ENCODE measurements at places on chromosomes 5 and 9.

DNA sequence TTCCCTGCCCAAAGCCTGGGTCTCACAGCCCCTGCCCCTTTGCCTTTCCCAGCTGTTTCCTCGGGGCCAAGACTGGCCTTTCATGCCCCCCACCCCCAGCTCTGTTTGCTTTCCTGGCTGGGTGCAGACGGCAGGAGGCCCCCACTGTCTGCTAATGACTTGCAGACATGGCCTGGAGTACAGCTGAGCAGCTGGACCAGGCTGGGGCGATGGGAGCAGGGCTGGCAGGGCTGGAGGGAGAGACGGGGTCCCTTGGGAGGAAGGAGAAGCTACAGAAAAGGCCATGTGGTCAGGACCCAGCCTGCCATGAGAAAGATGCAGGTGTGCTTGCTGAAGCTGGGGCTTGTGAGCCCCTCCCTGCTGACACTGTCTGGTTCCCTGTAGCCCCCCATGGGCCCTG is 28.3 kb upstream of the GFPT2 start:
- DNase-seq, result no peak

DNA sequence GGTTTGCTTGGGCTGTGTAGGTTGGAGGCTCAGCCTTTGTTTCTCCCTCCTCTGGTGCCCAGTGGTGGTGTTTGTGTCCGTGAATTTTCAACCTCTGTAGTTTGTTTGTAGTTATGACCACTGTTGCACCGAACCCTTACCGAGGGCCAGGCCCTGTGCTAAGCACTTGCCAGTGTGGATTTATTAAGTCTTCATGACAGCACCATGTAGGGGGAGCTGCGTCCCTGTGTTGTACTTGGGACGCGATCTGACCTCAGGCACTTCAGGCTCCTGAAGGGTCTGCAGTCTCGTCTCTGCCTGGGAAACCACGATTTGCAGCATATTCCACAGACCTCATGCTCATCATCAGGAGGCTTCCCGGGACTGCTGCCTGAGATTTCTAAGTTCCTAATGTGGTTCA is 12.8 kb downstream of the TENT4A start:
- DNase-seq, result no peak

- peak; percentile 65 for DNase-seq
Observed at GRCh38 chr9:137055385-137056364, 1.8 kb upstream of the ENTPD2 start.

DNA sequence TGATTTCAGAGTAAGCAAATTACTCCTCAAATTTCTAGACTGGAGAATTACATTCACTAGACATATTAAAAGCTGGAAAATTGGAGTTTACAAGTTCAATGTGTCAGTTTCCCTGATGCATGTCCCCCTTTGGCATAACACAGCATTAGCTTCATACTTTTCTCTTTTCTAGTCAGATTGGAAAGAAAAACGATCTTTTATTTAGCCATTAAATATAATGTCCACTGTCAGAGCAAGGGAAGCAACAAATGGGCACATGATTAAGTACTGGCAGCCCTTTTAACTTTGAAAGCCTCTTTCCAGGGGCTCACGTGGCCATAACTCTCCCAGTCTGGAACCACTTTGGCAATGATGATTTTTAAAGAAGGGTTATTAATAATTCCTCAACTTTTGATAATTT is 203.3 kb downstream of the KCNN2 start:
- DNase-seq, result no peak

GRCh38 chr5:149403923-149404745 is 25.0 kb upstream of the IL17B start:
- DNase-seq, result no peak

GRCh38 chr5:130710596-130710995 is 454.5 kb downstream of the HINT1 start:
- DNase-seq, result no peak

- no peak for DNase-seq
Observed at GRCh38 chr9:131651599-131651998, 88.3 kb downstream of the RAPGEF1 start.

DNA sequence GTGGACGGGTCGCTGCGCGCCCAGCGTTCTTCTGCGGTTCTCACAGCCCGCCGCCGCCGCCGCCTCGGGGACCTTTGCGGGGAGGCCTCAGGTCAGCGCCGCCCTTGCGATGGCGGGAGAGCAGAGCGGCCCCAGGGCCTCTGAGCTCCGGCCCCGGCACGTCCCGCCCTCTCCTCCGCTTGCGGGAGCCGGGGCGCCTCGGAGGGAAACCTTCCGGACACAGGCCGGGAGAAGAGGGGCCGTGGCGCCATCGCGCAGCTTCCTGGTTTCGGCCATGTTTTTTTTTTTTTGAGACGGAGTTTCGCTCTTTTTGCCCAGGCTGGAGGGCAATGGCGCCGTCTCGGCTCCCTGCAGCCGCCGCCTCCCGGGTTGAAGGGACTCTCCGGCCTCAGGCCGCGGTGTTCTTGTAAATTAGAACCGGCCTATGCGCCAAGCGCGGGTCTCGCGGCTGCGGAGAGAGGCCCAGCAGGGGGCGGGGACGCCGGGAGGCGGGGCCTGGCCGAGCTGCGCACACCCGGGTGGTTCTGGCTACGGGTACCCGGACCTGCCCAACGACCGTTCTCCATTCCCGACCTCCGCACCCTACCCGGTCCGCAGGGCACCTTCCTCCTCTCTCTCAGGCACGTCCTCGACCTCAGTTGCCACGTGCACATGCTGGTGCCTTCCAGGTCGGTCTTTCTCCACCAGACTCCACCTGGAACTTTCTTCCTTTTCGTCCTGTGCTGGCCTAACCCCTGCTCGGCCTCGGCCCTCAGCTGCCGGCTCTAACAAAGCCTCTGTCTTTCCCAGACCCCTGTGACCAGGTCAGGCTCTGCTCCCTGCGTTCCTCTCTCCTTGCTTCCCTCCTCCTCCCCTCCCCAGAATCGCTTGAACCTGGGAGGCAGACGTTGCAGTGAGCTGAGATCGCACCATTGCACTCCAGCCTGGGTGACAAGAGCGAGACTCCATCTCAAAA is 28.8 kb upstream of the MGAT1 start:
- DNase-seq, result peak; percentile 65

DNA sequence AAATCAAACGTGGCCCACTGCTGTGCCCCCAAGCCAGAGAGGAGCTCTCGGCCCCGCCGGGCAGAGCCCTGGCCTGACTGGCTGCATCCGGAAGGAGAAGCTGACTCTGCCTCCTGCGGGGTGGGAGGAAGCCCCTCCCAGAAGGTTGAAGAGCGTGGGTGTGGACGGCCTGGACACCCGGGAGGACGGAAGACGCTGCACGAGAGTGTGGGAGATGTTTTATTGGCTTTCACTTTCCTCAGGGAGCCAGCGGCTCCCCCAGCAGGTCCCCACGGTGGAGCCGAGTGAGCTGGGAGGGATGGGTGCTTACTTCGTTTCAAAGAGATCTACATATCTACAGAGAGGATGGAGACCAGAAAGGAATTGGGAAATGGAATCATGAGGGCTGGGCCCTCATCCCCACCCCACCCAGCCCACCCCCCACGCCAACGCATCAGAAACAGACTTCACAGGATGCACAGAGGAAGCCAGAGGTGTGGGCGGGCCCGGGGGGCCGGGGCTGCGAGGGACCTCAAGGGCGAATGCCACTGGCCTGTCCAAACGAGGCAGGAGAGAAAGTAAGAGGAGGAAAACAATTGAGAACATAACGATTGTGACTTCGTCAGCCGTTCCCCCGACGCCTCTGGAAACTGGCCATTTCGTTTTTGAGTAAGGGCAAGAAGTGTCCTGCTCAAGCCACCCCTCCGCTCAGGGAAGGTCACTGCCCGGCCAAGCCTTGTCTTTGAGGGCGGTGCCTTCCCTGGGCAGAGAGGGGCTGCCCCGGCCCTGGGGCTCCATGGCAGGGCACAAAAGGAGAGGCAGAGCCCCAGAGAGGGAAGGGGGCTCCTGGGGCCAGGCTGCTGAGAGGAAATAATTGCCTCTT is 32.1 kb downstream of the FAM163B start:
- DNase-seq, result no peak

- peak; percentile 69 for DNase-seq
Observed at GRCh38 chr5:79513704-79514390, at the start of gene HOMER1. TSS of gene HOMER1 (minus strand) at chr5:79514134. CDS start at chr5:79512774, 1,360 bp downstream.

- no peak for DNase-seq
Observed at GRCh38 chr5:166772770-166773169, 1518.7 kb upstream of the WWC1 start.

DNA sequence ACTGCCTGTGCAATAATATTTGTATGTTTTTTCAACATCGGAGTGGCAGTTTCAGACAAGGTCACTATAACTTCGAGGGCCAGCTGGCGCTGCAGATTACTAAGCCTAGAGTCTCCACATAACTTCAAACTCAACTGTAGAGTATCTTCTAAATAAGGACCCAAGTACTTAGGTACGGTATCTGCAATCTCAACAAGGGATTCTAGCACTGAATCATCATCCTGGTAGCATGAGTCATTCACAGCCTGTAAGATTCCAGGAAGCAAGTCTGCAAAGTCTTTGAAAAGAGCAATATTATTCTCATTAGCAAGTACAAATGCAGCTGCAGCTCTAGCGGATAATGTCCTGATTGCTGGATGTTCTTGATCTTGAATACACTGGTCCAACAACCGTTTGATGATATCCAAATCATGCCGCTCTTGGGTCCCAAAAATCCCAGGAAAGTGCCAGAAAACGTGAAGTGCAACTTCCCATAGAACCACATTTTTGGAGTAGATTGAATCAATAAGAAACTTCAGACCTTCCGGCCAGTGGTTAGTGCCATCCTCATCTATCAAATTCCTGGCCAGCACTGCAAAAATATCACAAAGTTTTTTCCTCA is 654 bp downstream of the RANBP6 start:
- DNase-seq, result no peak

All from NCI-H2029 (cell line).